Type B pancreatic cell (in vitro differentiated cells): ENCODE measurements at places on chromosomes 6 and 20. TPM values are rescaled to one million over a fixed set of nuclear protein-coding genes. Genes with fewer than 3 reads are reported as not detected.

DNA sequence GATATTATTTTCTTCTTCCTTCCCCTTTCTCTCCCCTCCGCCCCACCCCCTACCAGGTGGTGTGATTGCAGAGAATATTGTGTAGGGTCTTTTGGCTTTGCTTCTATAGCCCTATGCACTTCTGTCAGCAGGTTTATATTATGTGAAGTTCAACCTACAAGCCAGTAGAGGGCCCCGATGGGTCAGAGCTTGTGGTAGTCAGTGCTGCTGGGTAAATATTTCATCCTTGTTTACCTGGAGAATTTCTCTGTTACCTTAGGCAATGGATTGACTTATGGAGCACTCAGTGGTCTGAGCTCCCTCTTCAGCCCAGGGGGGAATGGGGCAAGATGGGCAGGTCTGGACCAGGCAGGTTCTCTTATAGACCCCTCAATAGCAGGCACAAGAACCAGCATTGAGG lies 720.9 kb downstream of the GRIK2 start:
- DNase-seq: no peak

DNA sequence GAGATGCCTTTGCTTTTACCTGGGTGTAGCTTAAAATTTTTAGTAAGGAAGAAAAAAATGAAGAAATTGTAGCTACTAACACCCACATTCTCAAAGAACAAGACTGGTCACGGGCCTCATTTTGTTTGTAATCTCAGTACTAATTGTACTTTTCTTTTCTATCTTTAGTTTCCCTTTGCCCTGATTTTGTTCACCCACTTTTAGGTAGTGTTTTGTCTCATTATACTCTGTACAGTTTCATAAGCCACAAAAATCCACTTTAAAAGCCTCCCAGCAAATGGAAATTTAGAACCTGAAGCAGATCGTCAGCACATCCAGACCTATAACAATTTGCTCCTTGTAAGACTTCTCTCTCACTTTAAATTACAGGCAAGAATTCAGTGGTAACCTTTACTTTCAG lies 43.3 kb downstream of the TP53INP2 start:
- DNase-seq: no peak

The KIF6 gene
- 0.79 and 3.3 TPM in 2 replicates for total RNA-seq

GRCh38 chr20:14093652-14094051 lies 98.3 kb downstream of the MACROD2 start:
- DNase-seq: no peak

DNA sequence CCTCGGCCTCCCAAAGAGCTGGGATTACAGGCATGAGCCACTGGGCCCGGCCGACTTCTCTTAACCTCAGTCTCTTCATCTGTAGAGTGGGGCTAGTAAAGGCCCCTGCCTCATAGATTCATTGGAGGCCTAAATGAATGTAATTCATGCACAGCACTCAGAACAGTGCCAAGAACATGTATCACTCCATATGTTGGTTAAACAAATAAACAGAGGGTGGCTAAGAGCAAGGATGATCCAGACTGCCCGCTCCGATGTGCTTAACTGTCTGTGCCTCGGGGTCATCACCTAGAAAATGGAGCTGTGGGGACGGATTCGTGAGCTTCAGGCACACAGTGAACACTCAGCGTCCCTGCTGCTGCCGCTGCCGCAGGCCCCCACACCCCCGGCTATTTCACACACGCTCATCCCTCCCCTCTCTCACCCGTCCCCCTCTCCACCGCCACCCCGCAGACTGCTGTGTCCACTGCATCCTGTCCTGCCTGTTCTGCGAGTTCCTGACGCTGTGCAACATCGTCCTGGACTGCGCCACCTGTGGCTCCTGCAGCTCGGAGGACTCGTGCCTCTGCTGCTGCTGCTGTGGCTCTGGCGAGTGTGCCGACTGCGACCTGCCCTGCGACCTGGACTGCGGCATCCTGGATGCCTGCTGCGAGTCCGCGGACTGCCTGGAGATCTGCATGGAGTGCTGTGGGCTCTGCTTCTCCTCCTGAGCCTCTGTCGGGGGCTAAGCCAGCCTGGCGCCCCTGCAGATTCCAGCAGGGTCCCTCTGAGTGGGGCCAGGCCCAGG lies 14.8 kb downstream of the MDFI start:
- no peak for DNase-seq

- DNase-seq: no peak
Observed at GRCh38 chr6:37244430-37245310, 12.9 kb upstream of the TBC1D22B start.

DNA sequence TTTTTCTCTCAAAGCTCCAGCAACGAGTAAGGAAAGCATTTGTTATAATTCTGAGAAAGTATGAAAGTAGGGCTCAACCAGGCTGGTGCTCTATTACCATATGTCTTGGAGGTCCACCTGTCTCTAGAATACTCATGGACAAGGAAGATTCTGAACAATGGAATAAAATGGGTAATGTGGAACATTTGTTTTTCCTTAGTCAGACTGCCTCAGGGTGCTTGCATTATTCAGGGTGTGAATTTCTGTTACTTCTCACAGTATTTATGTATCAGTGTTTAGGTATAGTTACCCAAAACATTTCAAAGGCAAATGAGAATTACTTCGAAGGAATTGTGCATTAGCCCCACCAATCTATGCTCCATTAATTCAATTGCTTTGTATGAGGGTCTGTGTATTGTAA lies 586.2 kb upstream of the CITED2 start:
- DNase-seq: no peak

The ZNF831 gene
- not detected in 2 replicates for total RNA-seq

DNA sequence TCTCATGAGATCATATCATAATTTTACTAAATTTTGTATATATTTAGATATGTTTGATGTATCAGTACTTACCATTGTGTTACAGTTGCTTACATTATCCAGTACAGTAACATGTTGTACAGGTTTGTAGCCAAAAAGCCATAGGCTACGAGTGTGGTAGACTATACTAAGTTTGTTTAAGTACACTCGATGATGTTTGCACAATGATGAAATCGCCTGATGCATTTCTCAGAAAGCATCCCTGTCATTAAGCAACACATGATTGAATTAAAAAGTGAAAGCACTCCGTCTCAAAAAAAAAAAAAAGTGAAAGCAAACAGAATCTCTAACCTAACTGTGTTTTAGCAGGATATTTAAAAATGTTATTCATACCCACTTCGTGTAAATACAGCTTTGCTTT lies 104.9 kb upstream of the TFAP2D start:
- DNase-seq: no peak

DNA sequence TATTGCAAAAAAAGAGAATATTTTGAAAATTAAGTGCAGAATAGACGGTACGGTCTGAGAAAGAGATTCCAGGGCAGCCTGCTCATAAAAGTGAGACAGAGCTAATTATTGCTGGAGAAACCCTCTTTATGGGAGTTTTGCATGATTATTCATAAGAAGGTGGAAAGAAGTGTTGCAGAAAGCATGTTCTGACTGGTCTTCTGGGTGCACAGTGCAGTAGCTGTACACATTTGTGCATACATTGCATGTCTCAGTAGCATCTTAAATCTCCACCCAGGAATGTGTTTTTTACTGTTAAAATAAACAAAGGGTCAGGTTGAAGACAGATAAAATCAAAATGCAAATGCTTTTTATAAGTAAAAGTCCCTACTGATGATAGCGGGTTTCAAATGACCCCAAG lies 1813.6 kb upstream of the DEFB115 start:
- DNase-seq: no peak

The CFB gene
- total RNA-seq: 7.8 and 13.6 TPM in 2 replicates

DNA sequence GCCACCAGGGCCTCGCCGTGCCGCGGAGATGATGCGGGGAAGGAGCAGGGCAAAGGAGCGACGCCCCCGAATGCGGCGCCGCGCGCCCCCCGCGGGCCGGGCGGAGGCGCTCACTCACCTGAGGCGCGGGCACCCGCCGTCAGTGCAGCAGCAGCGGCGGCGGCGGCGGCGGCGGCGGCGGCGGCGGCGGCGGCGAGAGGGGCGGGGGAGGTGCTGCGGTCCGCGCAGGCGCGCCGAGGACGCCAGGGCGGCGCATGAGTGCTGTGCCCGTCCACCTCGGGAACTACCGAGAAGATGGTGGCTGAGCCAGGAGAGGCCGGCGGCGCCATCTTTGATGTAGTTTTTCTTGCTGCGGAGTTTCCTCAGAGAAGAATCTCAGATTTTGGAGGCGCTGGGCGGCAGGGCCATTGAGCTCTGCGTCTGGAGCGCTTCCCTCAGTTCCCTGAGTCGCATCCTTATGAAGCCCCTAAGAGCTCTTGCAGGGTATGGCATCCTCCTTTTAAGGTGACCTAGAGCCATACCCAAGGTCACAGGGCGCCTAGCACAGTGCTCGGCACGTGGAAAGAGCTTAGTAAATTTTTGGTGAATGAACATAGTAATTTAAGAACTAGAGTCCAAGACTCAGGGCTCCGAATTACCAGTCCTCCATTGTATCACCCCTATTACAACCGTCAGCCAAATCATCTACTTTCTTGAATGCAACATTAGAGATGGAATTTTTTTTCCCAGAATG lies at the start of gene NDRG3:
Gene NDRG3, minus strand, starts transcription at position 164 of the 733 bp plus-strand sequence. CDS start 24,355 bp downstream, outside the sequence.
- DNase-seq: peak; percentile 92

The SLC22A3 gene
- total RNA-seq: 0.52 and 0.87 TPM in 2 replicates

GRCh38 chr20:51583499-51583898 lies 41.0 kb upstream of the NFATC2 start:
- no peak for DNase-seq

The GRM1 gene
- 0.39 and 0.43 TPM in 2 replicates for total RNA-seq

The SLPI gene
- total RNA-seq: 35.7 and 73.6 TPM in 2 replicates

The MAP1LC3A gene
- total RNA-seq: 83.9 and 85.2 TPM in 2 replicates

- DNase-seq: no peak
Observed at GRCh38 chr6:137264311-137265075, 45.3 kb upstream of the IFNGR1 start.

The SLC17A3 gene
- 0.33 TPM in 1 of 2 replicates, not detected in the other for total RNA-seq

- no peak for DNase-seq
Observed at GRCh38 chr20:1537731-1538058, 19.8 kb downstream of the SIRPD start.

The C20orf144 gene
- 0.29 and 0.82 TPM in 2 replicates for total RNA-seq

The TCP11 gene
- total RNA-seq: not detected in 2 replicates
